ENCODE measurements at places on chromosomes 5 and 9. TPM values are rescaled to one million over a fixed set of nuclear protein-coding genes. Genes with fewer than 3 reads are reported as not detected.
A peak's percentile ranks its signal among the peaks of the same experiment; 100 is the strongest.

Gene ANGPTL2
- 5.7 TPM for total RNA-seq

Gene PRSS3
- total RNA-seq: 0.59 TPM

Gene GRIA1
- total RNA-seq: 21.9 TPM

Gene TMOD1
- total RNA-seq: 0.41 TPM

Gene SLC46A2
- not detected for total RNA-seq

Gene OLFM1
- 0.74 TPM for total RNA-seq

Gene SUSD3
- total RNA-seq: 1.2 TPM

Gene TNFSF8
- total RNA-seq: not detected

Gene BARX1
- total RNA-seq: 0.51 TPM

Gene IFNA1
- not detected for total RNA-seq

- H3K4me3 ChIP-seq: no peak overlapping the region
- H3K36me3 ChIP-seq: peaks cover 34% of the 10 kb centered on the region
- H3K27me3 ChIP-seq: peaks cover 2% of the 10 kb centered on the region
- H3K4me1 ChIP-seq: no peaks in the 10 kb centered on the region
Measured at GRCh38 chr5:168552146-168552545, 23.0 kb downstream of the FBLL1 start.

GRCh38 chr5:155485386-155485785 lies 471.8 kb downstream of the KIF4B start:
- no peak overlapping the region for H3K27ac ChIP-seq
- no peaks in the 10 kb centered on the region for H3K4me1 ChIP-seq
- no peak overlapping the region for H3K4me3 ChIP-seq
- no peak for DNase-seq
- no peaks in the 10 kb centered on the region for H3K27me3 ChIP-seq

GRCh38 chr5:161278739-161279660 lies 267.5 kb downstream of the GABRB2 start:
- no peak overlapping the region for H3K4me3 ChIP-seq
- no peaks in the 10 kb centered on the region for H3K4me1 ChIP-seq
- no peak for DNase-seq
- no peaks in the 10 kb centered on the region for H3K36me3 ChIP-seq
- H3K27ac ChIP-seq: no peak overlapping the region
- no peaks in the 10 kb centered on the region for H3K27me3 ChIP-seq

- no peaks in the 10 kb centered on the region for H3K36me3 ChIP-seq
- no peaks in the 10 kb centered on the region for H3K4me1 ChIP-seq
- no peak overlapping the region for H3K27ac ChIP-seq
- no peak overlapping the region for H3K4me3 ChIP-seq
- no peak for DNase-seq
- peaks cover 3% of the 10 kb centered on the region for H3K27me3 ChIP-seq
Measured at GRCh38 chr9:16336833-16337232, 533.6 kb downstream of the BNC2 start.

GRCh38 chr5:151451626-151452520 lies 4.5 kb downstream of the SLC36A1 start:
- H3K27ac ChIP-seq: no peak overlapping the region
- no peaks in the 10 kb centered on the region for H3K36me3 ChIP-seq
- H3K27me3 ChIP-seq: peaks cover 3% of the 10 kb centered on the region
- no peak overlapping the region for H3K4me3 ChIP-seq

DNA sequence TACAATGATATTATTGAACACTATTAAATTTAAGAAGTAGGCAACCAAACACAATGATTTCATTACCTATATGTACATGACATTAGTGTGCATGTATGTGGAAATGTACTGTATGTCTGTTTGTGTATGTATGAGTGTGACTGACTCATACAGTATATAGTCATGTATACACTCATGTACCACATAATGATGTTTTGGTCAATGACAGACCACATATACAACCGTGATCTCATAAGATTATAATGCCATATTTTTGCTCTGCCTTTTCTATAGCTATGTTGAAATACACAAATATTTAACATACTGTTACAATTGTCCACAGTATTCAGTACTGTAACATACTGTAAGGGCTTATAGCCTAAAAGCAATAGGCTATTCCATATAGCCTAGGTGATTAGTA lies 19.7 kb downstream of the SVEP1 start:
- no peak for DNase-seq
- no peaks in the 10 kb centered on the region for H3K36me3 ChIP-seq
- H3K4me3 ChIP-seq: no peak overlapping the region
- H3K27me3 ChIP-seq: no peaks in the 10 kb centered on the region
- peaks cover 5% of the 10 kb centered on the region for H3K4me1 ChIP-seq

DNA sequence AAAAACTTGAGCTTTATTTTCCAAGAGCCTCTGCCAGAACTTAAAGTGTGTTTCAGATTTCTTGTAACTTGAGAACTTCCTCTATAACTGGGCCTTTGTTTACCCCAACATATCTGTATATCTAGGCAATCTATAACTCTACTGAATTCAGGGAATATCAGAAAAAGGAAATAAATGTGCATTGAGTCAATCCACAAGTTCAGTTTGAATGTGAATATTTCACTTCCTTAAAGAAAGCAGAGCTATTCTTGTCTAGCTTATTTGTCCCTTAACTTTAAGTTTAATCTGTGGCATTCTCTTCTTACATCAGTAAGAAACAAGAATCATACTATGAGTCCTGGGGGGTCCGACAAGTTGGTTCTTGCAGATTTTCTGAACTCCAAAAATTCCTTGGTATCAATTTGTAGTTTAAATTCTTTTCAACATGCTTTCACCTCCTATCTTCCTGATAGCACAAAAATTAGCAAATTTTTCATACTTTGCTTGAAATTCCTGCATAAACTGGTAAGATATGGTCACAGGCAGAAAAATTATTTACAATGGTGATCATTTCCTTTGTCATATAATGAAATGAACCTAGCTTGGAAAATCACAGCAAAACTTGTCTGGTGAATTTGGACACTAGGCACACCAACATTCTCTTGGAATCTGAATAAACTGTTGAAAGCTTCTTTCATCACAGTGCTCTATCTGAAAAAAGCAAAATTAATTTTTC lies 19.8 kb upstream of the ITGA1 start:
- no peak for DNase-seq
- no peak overlapping the region for H3K27ac ChIP-seq
- peaks cover 4% of the 10 kb centered on the region for H3K4me1 ChIP-seq

DNA sequence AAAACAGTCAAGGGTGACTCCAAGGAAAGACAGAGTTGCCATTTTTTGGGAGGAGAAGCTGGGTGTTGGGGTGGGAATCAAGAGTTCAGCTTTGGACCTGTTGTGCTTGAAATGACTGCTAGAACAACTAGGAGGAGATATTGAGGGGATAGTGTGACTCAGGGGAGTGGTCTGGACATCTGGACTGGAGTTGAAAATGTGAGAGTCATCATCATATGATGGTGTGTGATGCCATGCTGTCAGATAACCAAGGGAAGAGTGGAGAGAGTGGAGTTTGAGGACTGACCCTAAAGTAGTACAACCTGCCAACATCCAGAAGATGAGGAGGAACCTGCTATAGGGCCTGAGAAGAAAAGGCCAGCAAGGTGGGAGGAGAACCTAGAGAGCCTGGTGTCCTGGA lies 199.7 kb downstream of the ARHGEF28 start:
- no peak overlapping the region for H3K27ac ChIP-seq
- H3K4me3 ChIP-seq: no peak overlapping the region
- H3K4me1 ChIP-seq: peaks cover 3% of the 10 kb centered on the region
- no peaks in the 10 kb centered on the region for H3K27me3 ChIP-seq
- no peak for DNase-seq

DNA sequence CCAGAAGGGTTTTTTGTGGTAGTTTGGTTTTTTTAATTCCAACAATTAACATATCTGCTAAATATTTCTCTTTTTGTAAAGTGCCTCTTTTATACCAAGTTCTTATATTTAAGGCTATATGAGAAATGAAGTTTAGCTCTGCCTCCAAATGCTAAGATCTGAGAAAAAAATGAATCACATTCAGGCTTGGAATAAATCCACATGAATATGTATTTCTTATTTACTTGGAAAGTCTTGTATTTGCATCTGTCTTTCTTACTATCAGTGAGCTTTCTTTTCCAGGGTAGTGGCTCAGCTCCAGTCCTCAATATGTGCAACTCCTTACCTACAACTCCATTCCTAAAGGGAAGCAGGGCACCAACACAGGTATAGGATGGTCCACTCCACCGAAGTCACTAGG lies 127.9 kb downstream of the GLIS3 start:
- no peaks in the 10 kb centered on the region for H3K36me3 ChIP-seq
- H3K4me1 ChIP-seq: no peaks in the 10 kb centered on the region
- H3K27ac ChIP-seq: no peak overlapping the region
- no peak overlapping the region for H3K4me3 ChIP-seq
- DNase-seq: no peak

DNA sequence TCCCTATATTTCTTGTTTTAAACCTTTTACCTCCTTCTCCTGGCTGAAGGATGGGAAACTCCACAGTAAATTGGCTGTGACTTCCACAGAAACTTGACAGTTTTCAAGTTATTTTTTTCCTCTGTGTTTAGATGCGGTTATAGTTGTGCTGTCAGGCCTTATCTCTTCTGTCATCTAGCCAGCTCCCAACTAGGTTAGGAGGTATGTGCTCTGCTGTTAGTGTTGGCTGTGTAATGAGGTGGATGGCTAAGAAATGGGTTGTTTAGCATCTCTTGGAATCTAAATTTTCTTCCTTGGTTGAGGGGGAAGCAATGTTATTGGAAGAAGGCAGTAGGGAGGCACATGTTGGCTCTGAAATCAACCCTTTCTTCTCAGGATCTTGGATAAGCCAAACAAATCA lies 149.9 kb upstream of the RUSC2 start:
- no peak overlapping the region for H3K27ac ChIP-seq
- no peaks in the 10 kb centered on the region for H3K36me3 ChIP-seq
- no peaks in the 10 kb centered on the region for H3K27me3 ChIP-seq
- DNase-seq: no peak
- peaks cover 16% of the 10 kb centered on the region for H3K4me1 ChIP-seq
- peak overlapping the region; percentile 26 for H3K4me3 ChIP-seq

GRCh38 chr9:130240410-130241197 lies 25.0 kb upstream of the HMCN2 start:
- H3K27ac ChIP-seq: no peak overlapping the region
- H3K4me1 ChIP-seq: peaks cover 22% of the 10 kb centered on the region
- no peak overlapping the region for H3K4me3 ChIP-seq
- peaks cover 2% of the 10 kb centered on the region for H3K27me3 ChIP-seq

GRCh38 chr5:135426102-135427082 lies 20.8 kb downstream of the DCANP1 start:
- H3K27me3 ChIP-seq: no peaks in the 10 kb centered on the region
- H3K27ac ChIP-seq: no peak overlapping the region
- no peaks in the 10 kb centered on the region for H3K4me1 ChIP-seq
- H3K4me3 ChIP-seq: no peak overlapping the region
- DNase-seq: peak; percentile 44

DNA sequence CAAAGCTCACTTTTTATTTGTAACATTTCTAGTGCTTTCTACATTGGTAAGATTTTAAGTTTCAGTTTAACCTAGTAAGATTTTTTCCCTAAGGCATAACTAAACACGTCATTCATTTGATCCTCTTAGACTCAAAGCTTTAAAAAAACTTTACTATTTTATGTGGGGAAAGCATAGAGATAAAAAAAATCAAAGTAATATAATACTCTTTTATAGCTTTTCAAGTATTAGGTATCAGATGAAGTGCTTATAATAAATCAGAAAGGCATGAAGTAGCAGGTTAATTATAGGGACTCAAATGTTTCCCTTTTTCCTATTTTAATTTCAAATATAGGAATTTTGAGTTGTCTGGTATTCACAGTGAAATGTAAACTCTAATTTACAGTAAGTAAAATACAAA lies 68.0 kb upstream of the POU5F2 start:
- H3K4me1 ChIP-seq: peaks cover 4% of the 10 kb centered on the region
- no peaks in the 10 kb centered on the region for H3K36me3 ChIP-seq
- DNase-seq: no peak

DNA sequence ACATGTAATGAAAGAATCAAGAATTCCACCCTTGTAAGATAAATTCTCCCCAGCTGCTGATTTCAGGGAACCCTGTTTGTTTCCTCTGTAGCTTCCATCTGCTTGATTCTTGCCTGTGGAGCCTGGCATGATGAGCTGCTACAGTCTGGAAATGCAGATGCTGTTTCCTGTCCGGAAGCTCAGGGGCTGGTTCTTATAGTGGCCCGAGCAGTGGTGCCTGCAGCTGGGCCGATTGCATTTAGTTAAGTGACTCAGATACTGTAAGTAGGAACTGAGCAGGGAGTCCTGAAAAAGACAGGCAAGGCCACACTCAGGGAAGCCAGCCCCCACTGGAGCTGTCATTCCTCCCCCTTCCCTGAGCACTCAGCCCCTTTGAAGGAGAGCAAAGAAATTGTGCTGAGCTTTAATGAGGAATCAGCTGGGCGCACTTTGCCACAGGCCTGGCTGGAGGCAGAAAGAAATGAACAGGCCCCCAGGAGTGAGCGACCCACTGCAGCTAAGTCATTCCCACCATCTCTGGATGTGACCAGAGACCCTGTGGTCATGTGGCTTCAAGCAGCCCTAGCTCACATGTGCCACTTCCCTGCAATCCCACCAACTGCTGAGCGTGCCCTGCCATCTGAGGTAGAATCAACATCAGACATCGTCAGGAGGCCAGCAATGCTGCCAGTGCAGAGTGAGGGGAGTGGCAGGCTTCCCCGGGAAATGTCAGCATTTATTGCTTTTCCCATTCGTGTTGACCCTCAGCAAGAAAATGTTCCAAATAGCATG lies 206.0 kb upstream of the WWC1 start:
- H3K27ac ChIP-seq: no peak overlapping the region
- no peak overlapping the region for H3K4me3 ChIP-seq
- H3K27me3 ChIP-seq: no peaks in the 10 kb centered on the region
- H3K36me3 ChIP-seq: no peaks in the 10 kb centered on the region
